ENCODE measurements at places on chromosomes 3 and 15.

DNA sequence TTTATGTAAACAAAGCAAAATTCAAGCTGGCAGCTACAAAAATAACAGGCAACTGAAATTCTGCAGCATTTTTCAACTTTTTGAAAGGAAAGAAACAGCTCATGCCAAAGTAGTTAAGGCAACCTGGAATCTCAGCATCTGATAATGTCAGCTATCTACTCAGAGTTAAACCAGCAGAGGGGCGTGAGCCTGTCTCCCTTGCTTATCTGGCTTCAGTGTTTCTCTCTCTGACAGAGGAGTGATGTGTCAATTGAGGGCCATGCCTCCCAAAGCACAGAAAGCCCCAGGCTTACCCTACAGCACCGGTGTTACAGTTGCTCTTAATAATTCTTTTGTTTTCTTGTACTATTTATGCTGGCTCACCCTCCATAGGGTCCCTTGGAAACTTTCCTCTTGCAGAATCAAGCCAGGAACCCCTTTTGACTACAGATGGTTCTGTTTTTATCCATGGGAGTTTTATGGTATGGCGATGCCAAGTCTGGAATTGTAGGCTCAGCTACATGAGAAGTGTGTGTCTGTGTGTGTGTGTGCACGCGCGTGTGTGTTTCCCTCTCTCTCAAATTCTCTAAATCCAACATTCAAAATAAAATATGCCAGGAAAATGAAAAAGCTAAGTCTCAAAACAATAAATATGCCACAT is 7.3 kb downstream of the TMEM212 start:
- no peak overlapping the region for H3K4me3 ChIP-seq
- H3K36me3 ChIP-seq: no peaks in the 10 kb centered on the region
- H3K4me1 ChIP-seq: peaks cover 11% of the 10 kb centered on the region
- H3K27ac ChIP-seq: no peak overlapping the region
- H3K27me3 ChIP-seq: no peaks in the 10 kb centered on the region

GRCh38 chr3:178367817-178368617 is 168.2 kb upstream of the KCNMB2 start:
- H3K4me1 ChIP-seq: peaks cover 8% of the 10 kb centered on the region
- H3K4me3 ChIP-seq: no peak overlapping the region

DNA sequence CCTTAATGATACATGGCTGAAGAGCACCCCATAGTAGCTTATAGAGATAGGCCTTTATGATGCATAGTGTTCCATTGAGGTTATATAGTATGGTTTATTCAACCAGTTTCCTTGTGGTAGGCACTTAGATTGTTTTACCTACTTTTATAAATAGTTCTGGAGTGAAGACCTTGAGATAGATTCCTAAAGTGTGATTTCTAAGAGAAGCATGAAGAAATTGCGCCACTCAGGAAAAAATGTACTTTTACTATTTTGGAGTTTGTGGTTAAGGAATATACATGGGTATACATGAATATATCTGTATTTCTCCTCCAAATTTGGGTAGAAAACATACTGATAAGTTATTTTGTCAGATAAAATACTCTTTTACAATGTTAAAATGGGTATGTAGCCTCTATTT is 70.5 kb downstream of the CHD2 start:
- H3K4me1 ChIP-seq: peaks cover 17% of the 10 kb centered on the region
- H3K27ac ChIP-seq: no peak overlapping the region
- no peak overlapping the region for H3K4me3 ChIP-seq
- H3K36me3 ChIP-seq: peaks cover 32% of the 10 kb centered on the region

DNA sequence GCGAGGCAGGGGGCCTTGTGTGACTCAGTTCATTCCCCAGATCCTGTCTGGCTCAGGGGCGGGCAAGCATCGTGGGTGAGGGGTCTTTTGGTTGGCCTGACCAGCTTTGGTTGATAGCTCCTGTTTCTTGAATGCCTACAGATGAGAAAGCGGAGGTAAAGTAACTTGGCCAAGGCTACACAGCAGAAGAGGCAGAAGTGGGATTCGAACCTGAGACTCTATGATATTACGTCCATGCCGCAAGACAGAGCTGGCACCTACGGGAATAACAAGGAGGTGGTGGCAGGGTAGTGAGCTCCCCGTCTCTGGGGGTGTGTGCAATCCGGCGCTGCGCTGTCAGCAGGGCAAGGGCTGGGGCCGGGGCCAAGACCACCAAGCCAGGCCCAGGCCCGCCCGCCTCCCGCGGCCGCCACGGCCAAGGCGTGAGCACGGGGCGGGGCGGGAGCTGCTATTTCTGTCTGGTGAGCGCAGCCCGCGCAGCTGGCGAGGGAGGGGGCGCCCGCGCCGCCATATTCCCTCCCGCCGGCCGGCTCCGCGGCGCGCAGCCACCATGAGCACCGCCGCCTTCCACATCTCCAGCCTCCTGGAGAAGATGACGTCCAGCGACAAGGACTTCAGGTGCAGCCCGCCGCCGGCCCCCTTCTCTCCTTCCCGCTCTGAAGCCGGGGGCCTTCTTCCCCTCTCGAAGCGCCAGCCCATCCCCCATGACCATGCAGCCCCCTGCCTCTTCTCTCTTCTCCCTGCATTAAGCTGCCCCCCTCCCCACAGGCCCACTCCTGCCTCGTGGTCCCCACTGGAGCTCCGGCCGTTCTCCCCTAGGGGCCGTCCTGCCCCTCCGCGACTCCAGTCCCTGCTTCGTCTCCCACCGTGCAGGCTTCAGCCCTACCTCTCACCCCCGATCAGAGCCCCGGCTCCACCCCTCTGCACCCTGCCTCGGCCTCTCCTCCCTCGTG is at the start of gene CAND2:
TSS of gene CAND2 (plus strand) at position 510 of the 953 bp plus-strand sequence. CDS start at position 551, 41 bp downstream.
- H3K4me1 ChIP-seq: peaks cover 21% of the 10 kb centered on the region
- peak; percentile 57 for DNase-seq
- peak within 1 kb of the TSS; percentile 67 for H3K27ac ChIP-seq
- peak within 1 kb of the TSS; percentile 16 for H3K4me3 ChIP-seq

GRCh38 chr3:120597445-120598049 is 1.4 kb downstream of the NDUFB4 start:
- no peaks in the 10 kb centered on the region for H3K36me3 ChIP-seq
- H3K27me3 ChIP-seq: no peaks in the 10 kb centered on the region
- no peak overlapping the region for H3K4me3 ChIP-seq
- H3K27ac ChIP-seq: no peak overlapping the region
- DNase-seq: no peak
- peaks cover 37% of the 10 kb centered on the region for H3K4me1 ChIP-seq

DNA sequence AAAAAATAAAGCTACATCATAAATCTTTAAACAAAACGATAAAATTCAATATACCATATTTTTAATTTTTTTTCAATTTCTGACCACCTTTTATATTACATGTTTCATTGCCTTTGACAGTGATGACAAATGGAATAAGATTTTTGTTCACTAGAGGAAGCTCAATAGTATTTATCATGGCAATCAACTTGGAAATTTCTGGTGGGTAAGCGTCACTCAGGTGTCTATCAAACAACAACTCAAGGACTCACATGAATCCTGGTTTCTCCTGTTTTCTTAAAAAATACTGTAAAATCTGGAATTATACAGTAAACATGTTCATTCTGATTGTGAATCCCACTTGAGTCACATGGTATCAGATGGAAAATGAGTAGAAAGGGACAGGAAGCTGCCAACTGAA is 782.2 kb downstream of the OTOL1 start:
- no peaks in the 10 kb centered on the region for H3K27me3 ChIP-seq
- H3K4me3 ChIP-seq: no peak overlapping the region
- no peak overlapping the region for H3K27ac ChIP-seq
- no peaks in the 10 kb centered on the region for H3K36me3 ChIP-seq

- H3K27me3 ChIP-seq: no peaks in the 10 kb centered on the region
- H3K36me3 ChIP-seq: no peaks in the 10 kb centered on the region
- H3K4me3 ChIP-seq: no peak overlapping the region
These were observed 184.4 kb upstream of the LPP start for GRCh38 chr3:187969581-187969950.

GRCh38 chr3:172622916-172623700 is 87.8 kb downstream of the NCEH1 start:
- H3K4me3 ChIP-seq: no peak overlapping the region
- H3K27me3 ChIP-seq: no peaks in the 10 kb centered on the region
- peak; percentile 25 for DNase-seq
- H3K36me3 ChIP-seq: no peaks in the 10 kb centered on the region
- H3K4me1 ChIP-seq: peaks cover 4% of the 10 kb centered on the region
- H3K27ac ChIP-seq: peak overlapping the region; percentile 45

DNA sequence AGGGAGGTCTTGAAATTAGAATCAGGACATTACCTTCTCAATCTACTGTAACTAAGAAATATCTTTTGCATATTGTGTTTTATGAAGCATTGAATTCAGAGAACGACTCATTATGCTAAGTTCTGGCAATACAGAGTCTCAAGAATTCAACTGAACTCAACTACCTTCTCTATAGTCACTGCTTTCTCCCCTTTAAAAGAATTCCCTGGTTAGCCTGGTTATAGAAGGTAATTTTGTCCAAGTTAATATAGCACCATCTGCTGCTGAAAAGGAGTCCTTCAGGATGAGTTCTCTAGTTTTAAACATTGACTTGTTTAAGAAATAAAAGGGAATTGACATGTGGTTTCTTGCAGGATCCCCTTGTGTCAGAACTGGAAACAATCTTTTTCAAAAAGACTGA is 60.2 kb downstream of the IL16 start:
- no peaks in the 10 kb centered on the region for H3K4me1 ChIP-seq
- no peak for DNase-seq
- H3K36me3 ChIP-seq: no peaks in the 10 kb centered on the region
- H3K27ac ChIP-seq: no peak overlapping the region

DNA sequence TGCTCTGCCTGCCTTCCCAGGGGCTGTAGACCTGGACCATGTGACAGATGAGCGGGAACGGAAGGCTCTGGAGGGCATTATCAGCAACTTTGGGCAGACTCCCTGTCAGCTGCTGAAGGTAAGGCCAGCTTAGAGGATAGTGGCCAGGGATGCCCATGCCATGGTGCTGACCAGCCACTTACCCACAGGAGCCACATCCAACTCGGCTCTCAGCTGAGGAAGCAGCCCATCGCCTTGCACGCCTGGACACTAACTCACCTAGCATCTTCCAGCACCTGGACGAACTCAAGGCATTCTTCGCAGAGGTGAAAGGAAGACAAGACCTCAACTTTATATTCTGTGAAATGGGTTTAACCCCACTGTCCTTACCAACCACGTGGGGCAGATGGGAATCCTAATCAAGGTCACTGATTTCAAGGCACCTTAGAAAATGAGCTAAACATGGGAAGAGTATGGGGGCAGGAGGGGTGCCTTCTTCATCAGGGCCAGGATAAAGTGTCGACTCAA is 26.7 kb downstream of the NBEAL2 start:
- no peaks in the 10 kb centered on the region for H3K27me3 ChIP-seq
- H3K27ac ChIP-seq: no peak overlapping the region
- H3K36me3 ChIP-seq: peaks cover 15% of the 10 kb centered on the region
- H3K4me3 ChIP-seq: no peak overlapping the region
- no peak for DNase-seq

DNA sequence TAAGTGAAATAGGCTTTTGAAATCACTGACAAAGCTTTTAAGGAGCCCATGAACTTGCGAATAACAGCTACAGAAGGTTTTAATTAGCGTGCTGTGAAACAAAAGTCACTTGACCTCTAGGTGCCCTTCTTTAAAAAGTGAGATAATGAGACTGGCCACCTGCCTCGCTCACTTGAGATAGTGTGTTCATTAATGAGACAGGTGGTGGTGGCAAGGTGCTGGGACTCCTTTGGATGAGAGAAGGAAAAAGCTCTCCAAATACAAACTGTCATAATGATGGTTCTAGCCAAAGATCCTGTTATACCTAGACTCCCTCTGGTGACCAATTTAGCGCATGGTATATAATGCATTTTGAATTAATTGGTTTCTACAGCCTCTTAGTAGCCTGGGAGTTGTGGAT is 22.7 kb upstream of the IREB2 start:
- DNase-seq: no peak
- no peak overlapping the region for H3K4me3 ChIP-seq
- no peak overlapping the region for H3K27ac ChIP-seq
- H3K4me1 ChIP-seq: no peaks in the 10 kb centered on the region

- no peak overlapping the region for H3K4me3 ChIP-seq
- no peak overlapping the region for H3K27ac ChIP-seq
- H3K36me3 ChIP-seq: no peaks in the 10 kb centered on the region
- H3K4me1 ChIP-seq: no peaks in the 10 kb centered on the region
- no peak for DNase-seq
These were observed 203.6 kb downstream of the EDEM1 start for GRCh38 chr3:5390936-5391625.

GRCh38 chr3:194089357-194090177 is 46.4 kb upstream of the HES1 start:
- no peak overlapping the region for H3K27ac ChIP-seq
- no peaks in the 10 kb centered on the region for H3K27me3 ChIP-seq
- DNase-seq: peak; percentile 51
- H3K4me3 ChIP-seq: no peak overlapping the region
- peaks cover 10% of the 10 kb centered on the region for H3K4me1 ChIP-seq

DNA sequence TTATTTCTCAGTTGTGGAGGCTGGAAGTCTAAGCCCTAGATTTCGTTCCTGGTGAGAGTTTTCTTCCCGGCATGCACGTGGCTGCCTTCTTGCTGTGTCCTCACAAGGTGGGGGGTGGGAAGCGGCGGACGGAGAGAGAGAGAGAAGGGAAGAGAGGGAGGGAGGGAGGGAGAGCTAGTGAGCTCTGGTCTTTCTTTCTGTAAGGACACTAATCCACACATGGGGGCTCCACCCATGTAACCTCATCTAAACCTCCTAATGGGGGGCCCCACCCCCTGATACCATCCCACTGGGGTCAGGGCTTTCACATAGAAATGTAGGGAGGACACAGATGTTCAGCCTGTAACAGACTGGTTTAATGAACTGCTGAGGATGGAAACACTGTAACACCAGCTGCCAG is 7.3 kb downstream of the FBLN2 start:
- H3K36me3 ChIP-seq: no peaks in the 10 kb centered on the region
- H3K4me1 ChIP-seq: no peaks in the 10 kb centered on the region
- H3K27ac ChIP-seq: no peak overlapping the region
- DNase-seq: no peak

- peak overlapping the region; percentile 4 for H3K27ac ChIP-seq
- H3K27me3 ChIP-seq: no peaks in the 10 kb centered on the region
- no peak overlapping the region for H3K4me3 ChIP-seq
- peaks cover 65% of the 10 kb centered on the region for H3K4me1 ChIP-seq
These were observed 767 bp upstream of the GATA2 start for GRCh38 chr3:128493570-128494366.

- peaks cover 31% of the 10 kb centered on the region for H3K4me1 ChIP-seq
- no peak overlapping the region for H3K4me3 ChIP-seq
- no peaks in the 10 kb centered on the region for H3K36me3 ChIP-seq
- H3K27me3 ChIP-seq: peaks cover 74% of the 10 kb centered on the region
These were observed 2.2 kb downstream of the ZIC1 start for GRCh38 chr3:147411238-147411814.

GRCh38 chr3:16070707-16071106 is 103.8 kb upstream of the GALNT15 start:
- no peak for DNase-seq
- no peak overlapping the region for H3K27ac ChIP-seq
- H3K4me1 ChIP-seq: no peaks in the 10 kb centered on the region
- no peak overlapping the region for H3K4me3 ChIP-seq
- no peaks in the 10 kb centered on the region for H3K27me3 ChIP-seq

DNA sequence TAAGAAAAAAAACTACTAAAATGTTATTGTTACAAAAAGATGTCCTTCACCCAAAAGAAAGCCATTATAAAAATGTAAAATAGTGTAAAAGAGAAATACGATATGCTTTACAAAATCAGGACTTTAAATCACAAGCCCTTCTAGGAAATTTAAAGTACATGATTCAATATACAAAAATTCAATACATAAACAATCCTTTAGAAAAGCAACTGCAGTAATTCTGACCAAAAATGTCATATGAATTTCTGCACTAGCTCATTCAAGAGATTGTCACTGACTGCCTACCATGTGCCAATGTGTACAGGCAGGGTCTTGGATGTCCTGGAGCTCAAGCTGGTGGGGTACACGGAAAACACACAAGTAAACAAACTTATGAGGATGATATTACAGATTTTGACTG is 2.5 kb downstream of the MORC1 start:
- DNase-seq: no peak
- no peaks in the 10 kb centered on the region for H3K27me3 ChIP-seq
- no peaks in the 10 kb centered on the region for H3K36me3 ChIP-seq

Data from body of pancreas (tissue), 4 donors.